AG04449 (cell line): ENCODE measurements at places on chromosomes 3 and 15.

DNA sequence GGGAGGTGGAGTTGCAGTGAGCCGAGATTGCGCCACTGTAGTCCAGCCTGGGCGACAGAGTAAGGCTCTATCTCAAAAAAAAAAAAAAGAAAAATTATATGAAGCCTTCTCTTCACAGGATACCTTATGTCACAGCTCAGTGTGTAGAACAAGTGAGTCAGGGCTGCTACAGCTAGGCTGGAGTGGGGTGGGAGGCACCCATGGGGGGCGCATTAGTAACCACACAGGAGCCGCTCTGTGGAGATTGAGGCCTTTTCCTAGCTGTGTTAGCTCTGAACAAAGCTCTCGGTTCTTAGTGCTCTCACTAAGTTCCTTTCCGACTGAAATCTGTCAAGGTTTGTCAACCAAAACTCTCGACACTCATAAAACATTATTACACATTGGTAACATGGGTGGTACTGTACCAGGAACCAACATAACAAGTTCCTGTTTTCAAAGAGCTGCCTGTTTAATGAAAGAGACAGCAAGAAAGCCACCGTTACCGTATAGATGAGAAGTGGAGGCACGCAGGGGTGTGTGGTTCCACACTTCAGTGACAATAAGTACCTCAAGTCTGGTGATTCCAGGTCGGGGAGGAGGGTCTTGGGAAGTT, 4.5 kb downstream of the LRRC31 start:
- no peak for DNase-seq

- no peak for DNase-seq
These were observed 63.5 kb upstream of the SLC6A1 start for GRCh38 chr3:10928961-10929471.

- no peak for DNase-seq
These were observed 48.3 kb downstream of the SERPINI1 start for GRCh38 chr3:167783781-167784180.

DNA sequence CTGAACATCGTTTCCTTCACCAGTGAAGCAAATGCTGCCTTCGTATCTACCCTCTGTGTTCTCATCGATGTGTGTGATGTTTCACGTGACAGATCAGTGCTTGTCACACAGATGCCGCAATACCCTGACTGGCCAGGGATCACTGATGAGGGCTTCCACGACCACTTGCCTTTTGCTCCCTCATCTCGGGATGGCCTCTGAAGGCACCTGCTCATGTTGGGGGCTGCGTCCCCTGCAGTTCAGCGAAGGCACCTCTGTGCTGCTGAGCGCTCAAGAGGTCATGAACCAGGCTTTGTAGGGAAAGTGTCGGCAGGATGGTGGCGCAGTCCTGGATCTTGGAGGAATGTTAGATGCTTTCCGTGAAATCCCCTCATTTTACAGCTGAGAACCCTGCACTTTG, 79.2 kb upstream of the KLF13 start:
- DNase-seq: no peak

- DNase-seq: no peak
These were observed 54.3 kb upstream of the SNRPA1 start for GRCh38 chr15:101349047-101349951.

DNA sequence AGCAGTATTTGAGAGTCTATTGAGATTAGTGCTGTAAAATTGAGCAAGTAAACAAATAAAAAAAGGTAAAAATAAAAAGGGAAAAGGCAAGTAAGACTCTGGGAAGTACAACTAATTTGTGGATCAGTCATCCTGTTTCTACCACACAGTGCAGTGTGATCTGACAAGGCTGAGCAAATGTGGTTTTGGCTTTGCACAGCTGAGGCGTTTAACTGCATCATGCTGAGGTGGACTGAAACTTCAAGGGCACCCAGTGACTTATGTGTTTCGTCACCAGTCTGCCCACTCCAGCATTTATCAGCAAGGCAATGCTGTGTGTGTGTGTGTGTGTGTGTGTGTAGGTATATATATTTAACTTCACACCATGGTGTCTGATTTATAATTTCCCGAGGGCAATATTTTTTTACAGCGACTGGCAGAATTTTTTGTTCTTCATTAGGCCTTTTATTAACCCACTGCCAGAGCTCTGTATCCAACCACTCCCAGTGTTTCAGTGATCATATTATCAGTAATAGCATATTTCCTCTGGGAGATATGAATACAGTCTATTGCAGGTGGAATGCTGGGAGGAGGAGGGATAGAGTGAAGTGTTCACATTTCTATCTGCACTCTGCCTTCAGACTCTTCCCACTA, 131.5 kb upstream of the SATB1 start:
- no peak for DNase-seq

DNA sequence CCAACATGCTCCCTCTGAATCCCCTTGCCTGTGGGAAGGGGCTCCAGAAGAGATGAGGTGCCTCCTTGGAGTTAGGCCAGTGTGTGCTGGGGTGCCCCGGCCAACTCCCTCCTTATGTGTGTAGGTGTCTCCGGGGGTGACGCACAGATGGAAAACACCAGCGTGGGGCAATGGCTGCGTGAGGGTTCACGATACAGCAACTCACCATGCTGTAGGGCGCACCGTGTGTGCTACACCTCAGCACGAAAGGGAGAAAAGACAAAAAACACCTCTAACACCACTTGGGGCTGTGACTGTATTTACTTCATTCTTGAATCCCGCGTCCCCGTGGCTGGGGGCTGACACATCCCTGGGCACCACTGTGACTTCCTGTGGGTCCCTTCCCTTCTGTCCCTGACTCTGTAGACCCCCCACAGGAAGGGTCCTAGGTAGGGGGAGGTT, 1.6 kb upstream of the CALML4 start:
- no peak for DNase-seq

DNA sequence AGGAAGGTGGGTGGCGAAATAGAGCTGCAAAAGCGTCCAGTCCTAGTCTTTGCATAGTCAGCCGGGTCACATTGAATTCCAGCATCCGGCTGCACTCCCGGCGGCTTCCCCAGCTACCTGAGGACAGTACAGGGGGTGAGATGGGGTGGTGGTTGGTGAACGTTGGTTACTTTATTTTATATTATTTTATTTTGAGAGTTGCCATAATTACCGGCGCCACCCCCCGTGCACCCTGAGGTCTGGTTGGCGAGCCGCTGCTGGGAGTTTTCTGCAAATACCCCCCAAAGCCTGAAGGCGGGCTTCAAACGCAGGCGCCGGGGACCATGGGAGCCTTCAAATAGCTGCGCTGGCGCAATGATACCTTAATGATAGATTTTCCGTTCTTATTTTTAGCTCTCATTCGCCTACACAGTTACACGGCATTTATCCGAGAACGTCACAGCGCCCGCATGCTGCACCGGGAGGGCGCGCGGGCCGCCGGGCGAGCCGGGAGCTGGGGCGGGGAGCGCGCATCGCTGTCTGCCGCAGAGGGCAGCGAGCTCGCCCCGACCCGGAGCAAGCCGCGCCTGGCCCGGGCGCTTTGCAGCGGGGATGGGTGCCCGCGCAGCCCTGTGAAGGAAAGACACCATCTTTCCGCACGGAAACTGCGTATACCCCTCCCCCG, 756 bp upstream of the RASGRF1 start:
- DNase-seq: no peak

- DNase-seq: no peak
These were observed 1.4 kb downstream of the CIDEC start for GRCh38 chr3:9878700-9879099.

DNA sequence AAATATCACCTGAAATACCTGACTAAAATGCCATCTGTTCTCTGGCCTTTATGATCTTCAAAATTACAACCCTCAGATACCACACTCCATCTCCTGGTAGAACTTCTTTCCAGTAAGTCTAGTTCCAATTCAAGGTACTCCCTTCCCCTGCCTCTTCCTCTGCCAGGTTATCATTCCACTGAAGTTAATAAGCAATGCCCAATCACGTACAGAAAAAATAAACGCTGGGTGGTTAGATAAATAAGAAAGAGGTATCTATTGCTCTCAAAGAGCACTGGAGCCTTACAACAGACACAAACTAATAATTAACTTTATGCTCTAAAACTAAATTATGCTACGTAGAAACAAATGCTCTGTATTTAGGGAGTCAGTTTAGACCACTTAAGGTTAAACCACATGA, 112.5 kb downstream of the MYO9A start:
- no peak for DNase-seq

DNA sequence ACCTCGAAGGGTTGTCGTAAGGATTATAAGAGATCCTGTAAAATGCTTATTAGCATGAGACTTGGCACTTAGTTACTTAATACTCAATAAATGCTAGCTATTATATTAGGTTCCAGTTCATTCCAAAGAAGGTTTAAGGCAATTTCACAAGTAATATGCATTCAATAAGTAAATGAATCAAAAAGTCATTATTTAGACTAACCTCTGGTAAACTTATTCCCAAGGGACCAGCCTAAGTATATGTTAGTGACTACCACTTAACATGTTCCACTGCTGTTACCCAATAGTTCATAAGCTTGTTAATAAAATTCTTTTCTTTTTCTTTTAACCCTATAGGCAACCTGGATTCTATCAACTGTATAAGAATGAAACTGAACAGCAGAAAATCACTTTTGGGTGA, 5.1 kb downstream of the PDCD10 start:
- no peak for DNase-seq

GRCh38 chr3:177885063-177885462, 651.2 kb upstream of the KCNMB2 start:
- no peak for DNase-seq

DNA sequence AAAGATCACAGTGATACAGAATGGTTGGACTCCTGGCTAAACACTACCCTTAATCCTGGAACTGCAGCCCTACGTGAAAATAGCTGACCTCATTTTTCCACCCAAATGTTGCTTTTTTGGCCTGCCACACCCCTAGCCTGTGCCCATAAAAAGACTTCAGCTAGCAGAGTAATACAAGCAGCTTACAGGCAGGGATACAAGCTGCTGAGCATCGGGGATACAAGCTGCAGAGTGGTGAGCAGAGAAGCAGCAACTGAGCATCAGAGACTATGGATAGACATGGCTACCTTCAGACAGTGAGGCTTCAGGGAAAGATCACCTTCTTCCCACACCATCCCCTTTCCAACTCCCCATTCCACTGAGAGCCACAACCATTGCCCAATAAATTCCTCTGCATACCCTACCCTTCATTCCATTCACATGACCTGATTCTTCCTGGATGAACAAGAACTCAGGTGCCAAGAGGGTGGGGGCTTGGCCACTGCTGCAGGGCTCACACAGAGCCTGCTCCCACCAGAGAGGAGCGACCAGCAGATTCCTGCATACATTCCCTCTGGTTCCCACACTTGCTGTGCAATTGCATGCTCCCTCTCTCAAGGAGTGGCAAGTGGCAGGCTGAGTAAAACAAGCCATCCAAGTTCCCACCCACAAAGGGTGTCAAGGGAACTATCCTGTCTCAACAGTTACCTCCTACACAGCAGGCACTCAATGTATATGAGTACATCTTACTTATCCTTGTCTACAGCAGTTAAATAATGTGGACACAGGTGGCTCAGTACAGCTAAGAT, 217.5 kb downstream of the ALCAM start:
- DNase-seq: no peak

- DNase-seq: no peak
These were observed 16.0 kb upstream of the MEGF11 start for GRCh38 chr15:66269326-66270090.

GRCh38 chr3:39911465-39912309, 102.3 kb downstream of the MYRIP start:
- peak; percentile 57 for DNase-seq

DNA sequence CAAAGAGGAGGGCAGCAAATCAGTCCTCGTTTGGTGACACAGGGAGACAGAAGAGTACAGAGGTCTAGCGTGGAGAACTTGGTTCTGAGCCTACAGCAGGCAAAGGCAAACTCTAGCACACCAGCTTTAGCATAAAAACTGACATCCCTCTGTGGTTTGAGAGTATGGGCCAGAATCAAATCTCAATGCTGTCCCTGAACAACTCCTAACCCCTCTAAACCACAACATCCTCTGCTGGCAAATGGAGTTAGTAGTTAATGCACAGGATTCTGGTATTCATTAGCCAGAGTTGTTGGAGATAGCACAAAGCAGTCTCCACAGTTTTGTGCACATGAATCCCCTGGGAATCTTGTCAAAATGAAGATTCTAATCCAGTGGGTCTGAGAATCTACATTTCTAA, 315.8 kb downstream of the NTRK3 start:
- DNase-seq: no peak

- no peak for DNase-seq
These were observed 235.6 kb downstream of the EDEM1 start for GRCh38 chr3:5423076-5423475.

GRCh38 chr3:32421991-32422859, 30.6 kb downstream of the CMTM7 start:
- DNase-seq: peak; percentile 44

- DNase-seq: no peak
These were observed 87.2 kb upstream of the TBL1XR1 start for GRCh38 chr3:177284383-177284881.

DNA sequence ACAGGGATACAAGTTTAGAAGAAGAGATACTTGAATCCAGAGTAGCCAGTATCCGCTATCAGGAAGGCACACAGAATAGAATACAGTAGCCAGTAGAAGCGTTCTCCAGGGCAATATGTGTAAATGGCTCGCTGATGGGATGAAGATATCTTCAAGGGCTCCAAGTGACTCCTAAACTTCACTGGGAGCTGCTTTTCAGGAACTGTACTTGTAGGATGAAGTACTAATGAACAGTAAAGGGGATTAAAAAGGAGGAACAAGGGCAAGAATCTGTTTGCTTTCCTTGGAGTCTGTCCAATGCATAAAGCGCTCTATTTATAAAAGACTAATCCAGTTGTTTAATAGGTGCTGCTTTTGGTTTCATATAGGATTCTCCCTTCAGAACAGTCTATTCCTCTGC, 78.4 kb downstream of the THRB start:
- no peak for DNase-seq

- peak; percentile 54 for DNase-seq
These were observed 33.6 kb downstream of the MORF4L1 start for GRCh38 chr15:78906316-78906620.

- no peak for DNase-seq
These were observed 15.2 kb downstream of the ALS2CL start for GRCh38 chr3:46678280-46678679.

GRCh38 chr3:69842789-69843188, 103.5 kb downstream of the MITF start:
- no peak for DNase-seq

GRCh38 chr3:54426381-54426780, 304.0 kb downstream of the CACNA2D3 start:
- DNase-seq: no peak

- DNase-seq: no peak
These were observed 60.5 kb downstream of the RAB7A start for GRCh38 chr3:128786434-128787020.
